ENCODE measurements at places on chromosomes 1 and 21.

DNA sequence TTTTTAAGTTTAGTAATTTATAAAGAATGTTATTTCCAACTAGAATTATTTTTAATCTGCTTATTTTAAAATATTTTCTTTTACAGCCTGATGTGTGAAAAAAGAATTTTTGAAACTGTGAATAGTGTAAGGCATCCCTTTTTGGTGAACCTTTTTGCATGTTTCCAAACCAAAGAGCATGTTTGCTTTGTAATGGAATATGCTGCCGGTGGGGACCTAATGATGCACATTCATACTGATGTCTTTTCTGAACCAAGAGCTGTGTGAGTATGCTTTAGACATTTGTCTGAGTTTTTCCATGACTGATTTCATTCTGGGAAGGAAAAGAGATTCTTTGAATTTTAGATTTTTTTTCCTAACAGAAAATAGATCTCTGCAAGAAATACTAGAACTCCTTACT is 77.9 kb downstream of the GTF2B start:
- DNase-seq = no peak

DNA sequence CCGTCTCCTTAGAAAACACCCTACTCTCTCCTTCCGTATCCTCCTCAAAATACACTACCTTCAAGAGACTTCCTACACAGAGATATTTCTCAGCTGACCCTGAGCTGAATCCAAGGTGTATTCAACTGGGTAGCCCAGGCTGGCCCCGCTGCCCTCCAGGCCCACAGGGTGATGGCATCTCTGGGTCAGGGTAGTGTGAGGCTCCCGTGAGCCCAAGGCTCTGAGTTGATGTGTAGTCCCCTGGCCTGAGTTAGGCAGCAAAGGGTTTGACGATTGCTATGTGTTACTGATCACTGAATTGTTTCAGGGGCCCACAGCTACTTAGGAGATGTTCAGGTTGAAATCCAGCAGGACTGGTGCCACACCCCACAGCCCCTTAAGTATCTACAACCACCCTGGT is 6.7 kb downstream of the INAVA start:
- no peak for DNase-seq

DNA sequence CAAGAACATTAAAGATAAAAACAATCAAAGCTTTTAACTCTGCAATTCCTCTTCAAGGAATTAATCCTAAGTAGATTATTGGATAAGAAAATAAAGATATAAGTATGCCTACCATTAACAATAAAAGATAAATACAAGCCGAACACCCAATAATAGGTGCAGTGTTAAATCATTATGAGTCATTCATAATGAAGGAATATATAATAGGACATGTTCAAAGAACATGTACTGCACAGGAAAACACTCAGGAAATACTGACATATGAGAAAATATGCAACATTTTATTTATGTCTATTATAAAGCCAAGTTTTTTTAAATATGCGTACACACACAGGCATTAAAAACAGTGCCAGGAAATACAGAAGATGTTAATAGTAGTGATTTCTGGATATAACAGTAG is 11.1 kb upstream of the EXO1 start:
- DNase-seq = no peak

GRCh38 chr1:227401562-227402342 is 83.5 kb upstream of the CDC42BPA start:
- DNase-seq = no peak

DNA sequence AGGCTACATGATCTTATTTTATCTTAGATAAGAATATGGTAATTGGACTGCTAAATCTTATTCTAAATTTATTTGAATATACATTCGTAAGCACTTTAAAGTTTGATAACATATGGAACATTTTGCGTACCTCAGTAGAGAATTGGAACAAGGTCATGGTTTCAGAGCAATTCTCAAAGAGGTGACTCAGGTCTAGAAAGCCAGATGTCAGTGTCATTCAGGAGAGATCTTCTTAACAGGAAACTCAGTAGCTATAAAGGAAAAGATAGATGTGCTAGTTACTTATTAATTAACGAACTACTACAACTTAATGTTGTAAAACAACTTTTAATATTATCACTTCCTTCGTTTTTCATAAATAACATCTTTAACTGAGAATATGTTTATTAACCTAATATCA is 142.5 kb downstream of the USP25 start:
- no peak for DNase-seq

DNA sequence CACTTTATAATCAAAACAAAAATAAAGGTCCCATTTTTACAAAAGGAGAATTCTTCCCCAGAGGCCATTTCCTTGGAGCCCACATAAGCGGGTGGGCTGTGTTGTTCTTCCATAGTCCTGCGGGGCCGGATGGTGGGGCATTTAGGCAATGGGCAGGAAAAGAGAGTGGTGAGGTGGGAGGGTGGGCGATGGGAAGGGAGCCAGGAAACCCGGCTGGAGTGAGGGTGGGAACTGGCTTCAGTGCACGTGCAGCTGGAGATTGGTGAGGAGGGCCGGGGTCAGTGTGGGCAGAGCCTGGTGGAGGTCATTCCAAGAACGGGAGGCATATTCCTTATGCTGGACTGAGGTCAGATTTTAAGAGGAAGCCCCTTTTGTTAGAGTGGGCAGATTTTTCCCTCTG is 13.6 kb downstream of the NENF start:
- DNase-seq = no peak

- DNase-seq = no peak
These were observed 53.8 kb downstream of the IER5 start for GRCh38 chr1:181142096-181142958.

DNA sequence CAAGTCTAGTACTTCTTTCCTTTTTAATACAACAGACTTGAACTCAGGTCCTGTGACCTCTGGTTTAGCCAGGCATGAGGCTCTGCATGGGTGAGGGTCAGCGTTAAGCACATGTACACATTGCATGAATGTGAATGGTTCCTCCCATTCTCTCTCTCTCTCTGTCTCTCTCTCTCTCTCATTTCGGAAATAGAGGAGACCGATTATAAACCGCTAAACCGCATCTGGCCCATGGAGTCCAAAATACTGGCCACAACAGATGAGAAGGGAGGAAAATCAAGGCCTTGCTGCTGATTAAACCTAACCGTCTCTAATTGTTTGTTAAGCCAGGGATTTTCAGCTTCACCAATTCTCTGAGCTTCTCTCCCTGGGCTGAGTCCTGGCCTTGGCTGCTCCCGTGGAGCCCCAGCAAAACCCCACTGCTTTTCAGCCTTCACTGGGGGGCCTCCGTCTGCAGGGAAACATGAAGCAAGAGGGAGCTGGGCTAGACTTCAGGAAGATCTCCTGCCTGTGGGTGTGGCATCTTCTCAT is 6.6 kb downstream of the RSPO1 start:
- no peak for DNase-seq

DNA sequence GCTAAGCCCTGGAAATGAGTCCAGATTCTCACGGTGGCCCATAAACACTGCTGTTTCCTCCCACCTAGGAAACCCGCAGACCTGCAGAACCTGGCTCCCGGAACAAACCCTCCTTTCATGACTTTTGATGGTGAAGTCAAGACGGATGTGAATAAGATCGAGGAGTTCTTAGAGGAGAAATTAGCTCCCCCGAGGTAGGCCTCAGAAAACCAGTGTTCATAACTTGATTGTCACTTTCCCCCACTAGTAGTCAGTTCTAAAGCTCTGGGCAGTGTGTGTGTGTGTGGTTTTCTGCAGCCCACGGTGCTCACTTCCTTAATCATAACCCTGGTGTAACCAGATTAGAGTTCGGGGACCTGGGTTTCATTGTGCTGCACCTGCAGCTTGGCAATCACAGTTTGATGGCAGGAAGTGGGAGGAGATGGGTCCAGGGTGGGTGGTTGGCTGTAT is 39.1 kb downstream of the CLIC6 start:
- DNase-seq = no peak

- no peak for DNase-seq
These were observed 174.7 kb downstream of the ADGRL4 start for GRCh38 chr1:78831731-78832360.

DNA sequence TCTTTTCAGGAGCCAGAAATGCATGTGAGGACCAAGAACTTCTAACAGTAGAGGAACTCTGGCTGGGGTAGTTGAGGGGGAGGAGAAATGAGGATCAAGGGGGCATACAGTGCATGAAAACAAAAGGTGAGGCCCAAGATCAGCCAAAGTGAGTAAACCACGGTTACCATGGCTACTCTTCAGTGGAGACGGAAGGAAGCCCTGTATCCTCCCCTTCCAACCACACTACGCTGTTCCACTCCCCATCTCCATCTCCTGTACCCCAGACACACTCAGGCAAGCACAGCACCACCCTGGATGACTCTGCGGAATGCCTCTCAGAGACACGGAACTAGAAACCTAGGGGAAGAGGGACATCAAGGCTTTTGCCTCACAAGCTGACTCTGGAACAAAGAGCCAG is 157.6 kb upstream of the CAMK1G start:
- DNase-seq = no peak

GRCh38 chr1:72433591-72433990 is 151.3 kb upstream of the NEGR1 start:
- no peak for DNase-seq

GRCh38 chr1:39737546-39738169 is 1.0 kb upstream of the PPIE start:
- no peak for DNase-seq

DNA sequence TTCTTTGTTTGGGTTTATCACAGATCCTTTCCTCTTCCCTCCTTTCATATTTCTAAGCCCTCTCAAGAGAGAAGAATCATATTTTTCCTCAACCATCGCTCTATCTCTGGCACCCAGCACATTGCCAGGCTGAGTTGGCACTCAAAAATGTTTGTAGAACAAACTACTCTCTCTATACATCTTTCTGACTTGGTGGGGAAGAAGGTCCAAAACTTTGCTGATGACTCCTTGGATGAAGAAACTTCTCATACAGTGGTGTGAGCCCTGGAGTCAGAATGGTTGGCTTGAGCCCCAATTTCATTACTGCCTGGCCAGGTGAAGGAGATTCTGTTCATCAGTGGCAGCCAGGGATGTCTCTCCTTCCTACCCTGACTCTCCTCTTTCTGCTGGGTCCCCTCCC is 11.9 kb downstream of the ALX3 start:
- DNase-seq = no peak

- DNase-seq = no peak
These were observed 863 bp upstream of the NUF2 start for GRCh38 chr1:163320891-163321290.

- no peak for DNase-seq
These were observed 9.5 kb downstream of the UCK2 start for GRCh38 chr1:165836664-165837482.

- DNase-seq = no peak
These were observed 536.6 kb upstream of the NR5A2 start for GRCh38 chr1:199490769-199491527.

DNA sequence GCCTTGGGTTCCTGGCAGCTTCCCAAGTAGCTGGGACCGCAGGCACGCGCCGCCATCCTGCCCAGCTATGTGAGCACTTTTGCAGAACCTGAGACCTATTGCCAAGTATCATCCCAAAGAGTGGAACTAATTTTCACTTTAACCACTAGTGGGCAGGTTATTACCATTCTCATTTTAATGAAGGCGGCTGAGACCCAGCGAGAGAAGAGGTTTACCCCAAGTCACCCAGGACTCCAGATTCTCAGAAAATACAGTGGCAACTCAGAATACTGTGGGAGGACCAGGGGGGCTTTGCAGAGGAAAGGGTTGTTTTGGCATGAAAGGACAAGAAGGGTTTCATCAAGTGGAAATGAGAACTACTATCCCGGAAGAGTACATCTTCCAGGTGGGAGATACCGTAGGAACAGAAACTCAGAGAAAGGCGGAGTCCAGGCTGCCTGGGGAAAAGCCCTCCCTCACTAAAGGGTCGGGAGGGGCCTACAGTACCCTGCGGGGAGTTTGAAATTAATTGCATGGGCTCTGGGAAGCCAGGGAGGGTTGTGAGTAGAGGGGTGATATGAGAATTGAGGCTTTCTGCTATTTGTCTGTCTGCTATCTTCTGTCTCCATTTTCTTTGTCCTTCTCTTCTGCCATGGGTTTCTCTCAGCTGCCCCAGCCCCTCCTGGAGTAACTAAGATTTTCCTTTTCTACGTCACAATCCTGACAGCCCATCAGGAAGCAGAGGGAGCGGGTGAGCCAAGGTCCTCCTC is 7.2 kb upstream of the SEMA4A start:
- no peak for DNase-seq

DNA sequence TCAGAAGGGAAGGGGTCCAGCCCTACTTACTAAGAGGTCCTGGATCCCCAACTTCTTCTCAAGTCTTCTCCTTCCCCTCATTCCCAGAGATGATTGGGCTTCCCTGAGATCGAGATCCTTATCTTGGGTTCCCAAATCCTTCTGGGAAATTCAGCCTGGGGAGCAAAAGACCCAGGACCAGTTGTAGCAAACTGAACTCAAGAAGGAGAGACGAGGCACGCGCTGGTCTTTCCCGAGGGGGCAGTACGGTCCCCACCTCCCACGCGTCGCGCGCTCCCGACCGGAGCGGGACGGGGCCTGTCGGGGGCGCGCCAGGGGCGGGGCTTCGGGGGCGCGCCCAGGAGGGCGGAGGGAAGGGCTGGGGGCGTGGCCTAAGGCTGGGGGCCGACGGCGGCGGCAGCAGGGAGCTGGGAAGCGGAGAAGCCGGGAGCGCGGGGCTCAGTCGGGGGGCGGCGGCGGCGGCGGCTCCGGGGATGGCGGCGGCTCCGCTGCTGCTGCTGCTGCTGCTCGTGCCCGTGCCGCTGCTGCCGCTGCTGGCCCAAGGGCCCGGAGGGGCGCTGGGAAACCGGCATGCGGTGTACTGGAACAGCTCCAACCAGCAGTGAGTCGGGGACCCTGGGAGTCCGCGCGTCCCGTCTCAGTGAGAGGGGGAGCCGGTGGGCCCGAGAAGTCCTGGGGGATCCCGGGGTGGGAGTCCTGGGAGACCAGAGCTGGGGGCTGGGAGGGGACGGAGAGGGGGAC is at the start of gene EFNA3:
Gene EFNA3, plus strand, starts transcription at position 369 of the 741 bp plus-strand sequence. Its CDS starts 105 bp downstream, at position 474.
- DNase-seq = no peak

DNA sequence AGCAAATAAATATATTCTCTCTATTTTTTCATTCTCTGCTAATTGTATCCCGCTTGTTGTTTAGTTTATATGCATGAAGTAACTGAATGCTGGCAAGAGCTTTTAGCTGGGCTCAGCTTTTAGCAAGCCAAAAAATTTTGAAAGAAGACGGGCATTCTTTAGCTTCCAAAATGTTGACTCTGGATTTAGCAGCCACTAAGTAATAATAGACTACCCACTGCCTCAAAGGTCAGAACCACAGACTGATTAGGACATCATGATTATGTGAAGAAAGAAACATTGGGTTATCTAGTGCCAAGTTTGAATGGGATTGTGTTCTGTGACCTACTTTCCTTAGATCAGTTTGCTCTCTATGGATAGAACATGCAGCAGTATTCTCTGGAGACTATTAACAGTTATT is 80.3 kb upstream of the DPH5 start:
- no peak for DNase-seq

GRCh38 chr21:34227386-34227852 is 136.4 kb upstream of the KCNE2 start:
- DNase-seq = no peak

- no peak for DNase-seq
These were observed 469.6 kb downstream of the DPYD start for GRCh38 chr1:97451046-97451826.

GRCh38 chr1:195898924-195899323 is 709.3 kb downstream of the KCNT2 start:
- no peak for DNase-seq

Data from esophagus squamous epithelium (tissue), 5 donors.